ENCODE measurements at places on chromosomes 7 and 10.

DNA sequence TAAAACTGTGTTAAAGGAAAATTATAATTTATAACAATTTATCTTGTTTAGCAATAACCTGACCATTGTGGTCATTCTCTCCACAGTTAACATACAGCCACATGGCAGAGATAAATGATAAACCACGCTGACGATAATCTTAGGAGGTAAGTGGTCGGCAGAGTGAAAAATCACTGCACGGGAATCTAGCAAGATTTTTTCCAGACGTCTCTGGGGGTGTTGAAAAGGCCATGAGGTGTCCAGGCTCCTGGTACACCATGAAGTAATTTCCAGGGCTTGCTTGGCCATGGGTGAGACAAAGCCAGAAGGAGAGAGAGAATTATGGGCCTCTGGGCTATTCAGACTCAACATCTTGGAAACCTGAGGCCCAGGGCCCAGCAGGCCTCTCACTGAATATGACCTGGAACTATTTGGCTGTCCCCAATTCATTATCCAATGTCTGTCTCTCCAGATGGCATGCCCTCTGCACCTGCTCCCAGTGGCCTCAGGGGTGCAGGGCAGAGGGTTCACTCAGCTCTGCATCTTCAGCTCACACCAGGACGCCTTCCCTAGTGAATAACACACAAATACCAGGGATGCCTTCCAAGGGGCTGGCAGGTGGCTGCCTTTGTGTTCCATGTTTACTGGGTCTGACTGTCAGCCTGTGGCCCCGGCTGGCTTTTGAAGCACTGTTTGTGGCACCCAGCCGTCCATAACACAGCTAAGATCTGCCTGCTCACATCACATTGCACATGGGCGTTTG lies 590.4 kb upstream of the PFKP start:
- DNase-seq = no peak

GRCh38 chr10:126979311-126979710 lies 74.1 kb downstream of the DOCK1 start:
- DNase-seq = no peak

DNA sequence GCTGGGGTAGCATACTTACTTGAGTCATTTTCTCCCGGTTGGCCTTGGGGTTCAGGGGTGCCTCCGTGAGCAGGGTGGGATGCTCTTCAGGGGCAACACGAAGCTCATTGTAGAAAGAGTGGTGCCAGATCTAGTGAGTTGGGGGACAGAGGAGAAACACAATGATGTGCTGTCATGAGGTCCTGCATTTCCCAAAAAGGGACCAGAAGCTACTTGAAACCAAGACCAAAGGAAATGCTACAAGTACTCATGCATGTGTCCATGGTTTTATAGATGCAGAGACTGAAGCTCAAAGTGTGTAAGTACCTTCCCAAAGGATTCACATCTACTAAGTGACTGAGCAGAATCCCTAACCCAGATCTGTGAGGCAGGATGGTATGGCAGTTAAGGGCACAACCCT lies 8.8 kb downstream of the ACTA2 start:
- no peak for DNase-seq

DNA sequence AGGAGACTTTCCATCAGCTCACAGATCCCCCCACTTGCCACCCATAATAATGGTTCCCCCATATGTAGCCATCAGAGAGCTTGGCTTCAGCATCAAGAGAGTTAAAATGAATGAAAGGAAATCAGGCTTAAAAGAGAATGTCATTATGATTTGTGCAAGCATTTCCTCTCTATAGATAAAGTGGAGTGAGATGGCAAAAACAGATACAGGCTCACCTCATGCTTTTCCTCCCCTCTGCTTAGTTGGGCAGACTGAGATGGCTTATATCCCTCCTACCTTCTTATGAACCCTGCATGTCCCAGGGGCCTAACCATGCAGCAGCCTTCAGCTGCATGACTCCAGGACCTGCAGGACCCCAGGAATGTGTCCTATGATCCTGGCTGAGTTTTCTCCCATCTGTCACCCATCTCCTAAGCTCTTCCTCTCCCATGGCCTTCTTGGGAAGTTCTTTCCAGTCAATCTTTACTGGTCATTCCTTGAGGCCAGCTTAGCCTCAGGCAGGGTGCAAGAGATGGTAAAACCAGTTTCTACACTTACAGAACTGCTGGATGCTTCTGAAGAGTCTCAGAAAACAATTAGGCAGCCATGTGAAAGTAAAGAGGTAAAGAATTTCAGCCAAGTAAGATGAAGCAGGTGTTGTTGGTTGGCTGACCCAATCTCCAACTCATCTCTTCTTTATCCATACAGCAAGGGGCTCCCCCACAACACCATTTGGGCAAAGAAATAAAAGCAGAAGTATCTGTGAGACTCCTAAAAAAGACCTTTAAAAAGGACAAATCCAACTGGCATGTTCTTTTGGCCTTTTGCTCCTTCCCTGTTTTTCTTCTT lies 159.7 kb downstream of the RTKN2 start:
- DNase-seq = no peak

DNA sequence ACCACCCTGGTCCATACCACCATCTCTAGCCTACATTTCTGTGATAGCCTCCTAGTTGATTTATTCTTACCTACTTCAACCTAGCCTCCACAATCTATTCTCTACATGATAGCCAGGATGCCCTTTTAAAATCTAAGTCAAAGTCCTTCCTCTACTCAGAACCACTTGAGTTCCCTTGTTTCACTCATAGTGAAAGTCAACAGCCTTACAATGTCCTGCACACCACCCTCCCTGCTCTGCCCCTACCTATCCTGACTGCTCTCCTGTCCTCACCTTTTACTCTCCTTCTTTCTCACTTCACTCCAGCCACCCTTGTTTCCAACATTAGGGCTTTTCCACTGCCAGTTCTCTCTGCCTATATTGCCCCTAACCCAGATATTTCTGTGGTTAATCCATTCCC lies 146.7 kb downstream of the GRM3 start:
- DNase-seq = no peak

- DNase-seq = no peak
Measured at GRCh38 chr7:997404-998395, 14.7 kb downstream of the CYP2W1 start.

Data from esophagus squamous epithelium (tissue), 5 donors.